ENCODE measurements at places on chromosomes 2 and 18. TPM values are rescaled to one million over a fixed set of nuclear protein-coding genes. Genes with fewer than 3 reads are reported as not detected.

TGIF1 gene
- 93.5 TPM for total RNA-seq

TBR1 gene
- not detected for total RNA-seq

RGPD4 gene
- total RNA-seq: not detected

CFAP53 gene
- total RNA-seq: 0.18 TPM

ARHGAP28 gene
- 16.5 TPM for total RNA-seq

IL36RN gene
- not detected for total RNA-seq

CD8B2 gene
- total RNA-seq: not detected

ATP8B1 gene
- total RNA-seq: 56.7 TPM

Data from glomerular endothelial cell (primary cell).